Cortex of kidney (tissue), 1 donor: ENCODE measurements at places on chromosomes 1 and 21.

DNA sequence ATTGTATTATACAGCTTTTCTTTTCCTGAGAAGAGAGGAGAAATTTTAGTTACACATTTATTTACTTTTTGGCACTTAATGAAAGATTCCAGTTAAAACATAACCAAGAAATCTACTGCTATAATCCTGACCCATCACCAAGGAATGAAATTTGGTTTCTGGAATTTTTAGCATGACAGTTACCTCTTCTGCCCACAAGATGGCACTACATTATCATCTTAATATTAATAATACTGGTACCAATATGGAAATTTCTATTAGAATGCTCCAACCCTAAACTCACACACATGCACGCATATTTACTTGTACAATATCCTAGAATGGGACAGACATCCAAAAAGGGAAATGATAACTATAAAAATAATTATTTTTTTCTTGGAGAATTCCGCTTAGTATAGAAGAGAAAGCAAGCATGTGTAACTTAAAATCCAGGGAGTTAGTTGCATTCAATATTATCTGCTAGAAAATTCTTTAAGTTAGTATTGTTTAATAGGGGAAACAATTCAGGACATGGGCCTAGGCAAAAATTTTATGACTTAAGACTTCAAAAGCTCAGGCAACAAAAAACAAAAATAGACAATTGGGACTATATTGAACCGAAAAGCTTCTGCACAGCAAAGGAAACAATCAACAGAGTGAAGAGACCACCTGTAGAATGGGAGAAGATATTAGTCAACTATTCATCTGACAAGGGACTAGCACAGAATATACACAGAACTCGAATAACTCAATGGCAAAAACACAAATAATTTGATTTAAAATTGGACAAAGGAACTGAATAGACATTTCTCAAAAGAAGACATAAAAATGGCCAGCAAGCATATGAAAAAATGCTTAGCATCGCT is 37.4 kb downstream of the MAP3K21 start:
- no peak for DNase-seq

DNA sequence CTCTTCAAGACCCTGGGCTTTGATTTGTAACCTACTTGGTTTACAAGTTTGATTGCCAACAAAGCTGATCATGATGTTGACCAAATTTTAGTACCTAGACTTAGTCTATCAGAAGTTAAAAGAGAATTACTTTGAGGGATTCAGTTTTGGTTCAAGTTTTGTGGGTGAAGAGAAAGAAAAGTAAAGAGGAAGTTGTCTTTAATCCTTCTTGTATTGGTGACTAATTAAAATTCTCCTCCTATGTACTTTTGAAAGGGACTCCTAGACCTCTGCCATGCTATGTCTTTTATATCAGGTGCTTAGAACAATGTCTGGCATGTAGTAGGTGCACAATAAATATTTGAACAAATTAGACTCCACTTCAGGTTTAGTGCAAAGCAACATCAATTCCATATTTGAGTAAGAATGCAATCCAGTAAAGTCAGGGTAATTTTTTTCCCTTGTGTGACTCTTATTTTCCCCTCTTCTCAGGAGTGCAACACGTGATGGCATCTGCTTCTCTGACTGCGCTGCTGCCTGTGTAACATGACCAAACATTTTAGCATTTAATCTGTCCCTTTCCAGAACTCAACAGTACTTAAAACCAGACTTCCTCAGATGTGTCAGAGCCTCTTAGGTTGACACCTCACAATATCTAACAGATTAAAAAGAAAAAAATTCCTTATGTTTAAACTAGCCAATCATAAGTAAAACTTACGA is 41.1 kb upstream of the KCNQ4 start:
- DNase-seq: no peak

DNA sequence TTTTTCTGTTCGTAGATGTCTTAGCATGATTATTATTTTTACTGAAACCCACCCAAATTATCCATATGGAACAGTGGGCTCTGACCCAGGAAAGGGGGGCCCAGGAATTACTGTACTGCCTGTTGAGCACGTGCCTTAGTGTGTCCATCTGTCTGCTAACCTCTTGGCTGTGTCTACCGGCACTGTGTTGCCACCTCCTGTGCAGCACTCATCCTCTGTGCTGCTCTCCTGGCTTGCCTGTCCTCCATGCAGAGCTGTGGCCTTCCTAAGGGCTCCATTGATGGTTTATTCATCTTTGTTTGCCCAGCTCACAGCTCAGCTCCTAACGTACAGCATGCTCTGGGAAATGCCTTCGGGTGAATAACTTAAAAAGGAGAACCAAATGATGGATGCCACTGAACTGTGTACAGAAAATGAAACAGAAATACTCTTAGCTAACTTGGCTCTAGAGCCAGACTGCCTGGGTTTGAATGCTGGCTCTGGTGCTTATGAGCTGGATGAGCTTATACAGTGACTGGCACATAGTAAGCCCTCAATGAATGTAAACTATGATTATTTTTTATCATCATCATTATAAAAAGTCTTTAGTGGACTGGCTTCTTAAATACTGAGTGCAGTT is 11.4 kb upstream of the RPTN start:
- no peak for DNase-seq

DNA sequence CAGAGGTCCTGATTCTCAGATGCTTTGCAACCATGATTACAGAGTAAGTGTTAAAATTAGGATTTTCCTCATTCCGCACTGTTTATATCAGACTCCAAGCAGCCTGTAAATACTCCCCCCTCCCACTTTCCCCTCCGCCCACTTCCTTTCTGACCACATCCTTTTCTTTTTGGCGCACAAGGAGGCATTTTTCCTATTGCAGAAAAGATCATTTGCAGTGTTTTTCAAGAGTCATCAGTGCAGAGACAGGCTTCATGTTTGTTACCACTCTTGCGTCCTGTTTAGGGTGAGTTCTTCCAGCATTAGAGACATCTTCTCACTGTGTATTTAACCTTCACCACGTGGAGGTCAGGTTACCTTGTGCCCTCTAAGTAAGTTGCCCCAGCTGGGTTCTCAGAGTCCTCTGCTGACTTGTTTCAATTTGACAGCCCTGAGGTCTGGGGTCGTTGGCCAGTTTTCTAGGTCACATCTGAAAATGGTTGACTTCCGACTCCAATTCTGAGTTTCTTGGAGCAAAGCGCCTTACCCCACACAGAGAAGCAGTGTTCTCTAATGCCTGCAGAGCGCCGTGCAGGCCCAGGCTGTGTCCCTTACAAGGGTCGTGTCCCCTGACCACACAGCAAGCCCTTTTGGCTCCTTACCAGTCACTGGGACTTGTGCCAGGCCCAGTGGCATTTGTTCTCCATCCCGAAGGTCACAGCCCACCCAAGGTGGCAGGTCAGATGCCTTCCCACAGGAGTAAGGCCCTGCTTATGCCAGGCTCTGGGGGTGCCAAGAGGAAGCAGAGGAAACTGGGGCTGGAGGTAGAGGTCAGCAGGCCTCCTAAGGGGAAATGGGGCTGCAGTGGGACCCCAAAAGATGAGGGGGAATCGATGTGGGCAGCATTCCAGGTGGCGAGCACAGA is 85.6 kb downstream of the FAM78B start:
- no peak for DNase-seq

- no peak for DNase-seq
Observed at GRCh38 chr1:175132436-175132835, 60.1 kb downstream of the KIAA0040 start.

GRCh38 chr1:246595146-246595545 is 28.9 kb downstream of the CNST start:
- DNase-seq: no peak

DNA sequence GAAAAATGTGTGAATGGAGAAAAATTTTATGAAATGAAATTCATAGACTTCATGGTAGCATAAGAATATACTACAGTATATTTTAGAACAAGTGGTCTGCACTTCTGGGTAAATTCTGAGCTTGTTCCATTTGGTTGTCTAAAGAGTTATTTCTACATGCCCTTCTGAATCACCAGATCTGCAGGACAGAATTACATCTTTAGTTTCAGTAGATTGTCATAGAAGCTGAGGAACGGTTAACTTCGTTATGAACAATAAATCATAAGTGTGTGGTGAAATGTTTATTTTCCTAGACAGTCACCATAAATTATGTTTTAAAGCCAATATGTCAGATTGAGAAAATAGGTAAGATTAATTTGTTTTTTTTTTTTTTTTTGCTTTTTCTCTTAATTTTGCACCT is 30.9 kb downstream of the CHRM3 start:
- DNase-seq: no peak

DNA sequence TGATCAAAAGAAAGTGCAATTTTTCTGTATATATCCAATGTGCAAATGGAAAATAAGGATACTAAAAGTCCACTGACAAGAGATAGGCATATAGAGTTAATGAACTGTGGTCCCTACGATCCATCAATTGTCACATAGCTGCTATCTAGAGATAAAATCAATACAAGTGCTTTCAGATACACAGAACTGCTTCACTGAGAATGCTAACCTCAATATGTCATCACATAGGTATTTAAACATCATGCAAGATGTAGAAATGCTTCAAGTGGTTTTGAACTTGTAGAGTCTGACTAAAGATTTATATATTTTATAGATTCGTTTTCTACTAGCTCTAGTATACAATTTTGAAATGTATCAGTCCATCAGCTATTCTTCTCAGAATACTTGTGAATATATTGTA is 1604.7 kb downstream of the PLA2G4A start:
- DNase-seq: no peak

- no peak for DNase-seq
Observed at GRCh38 chr1:17128361-17128760, 9.1 kb upstream of the PADI2 start.

GRCh38 chr1:40034869-40035268 is 5.7 kb upstream of the CAP1 start:
- DNase-seq: no peak

DNA sequence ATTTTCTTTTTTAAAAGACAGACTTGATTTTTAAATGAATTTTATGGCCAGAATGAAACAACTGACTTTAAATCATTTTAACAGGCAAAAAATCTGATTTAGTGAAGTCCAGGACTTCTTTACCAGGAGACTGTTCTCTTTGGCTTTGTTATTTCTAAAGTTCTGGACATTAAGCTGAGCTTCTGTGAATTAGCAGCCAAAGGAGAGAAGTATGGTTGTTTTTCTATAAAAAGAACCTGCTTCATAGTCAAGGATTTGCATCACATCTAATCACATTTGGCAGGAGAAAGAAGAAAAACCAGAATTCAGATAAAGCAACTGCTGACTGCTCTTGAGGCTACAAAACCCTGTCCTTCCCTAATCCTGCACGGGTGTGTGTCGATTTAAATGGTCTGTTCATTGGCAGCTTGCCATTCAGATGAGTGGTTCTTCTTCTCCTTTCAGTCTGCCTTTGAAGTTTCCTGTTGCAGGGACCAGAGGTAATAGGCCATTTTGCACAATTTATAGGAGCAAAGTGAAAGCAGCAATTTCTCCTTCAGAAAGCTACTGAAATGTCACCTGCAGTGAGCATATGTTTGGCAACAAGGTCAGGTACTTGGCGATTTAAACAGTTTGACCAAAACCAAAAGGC is 215.4 kb downstream of the OLFM3 start:
- no peak for DNase-seq

DNA sequence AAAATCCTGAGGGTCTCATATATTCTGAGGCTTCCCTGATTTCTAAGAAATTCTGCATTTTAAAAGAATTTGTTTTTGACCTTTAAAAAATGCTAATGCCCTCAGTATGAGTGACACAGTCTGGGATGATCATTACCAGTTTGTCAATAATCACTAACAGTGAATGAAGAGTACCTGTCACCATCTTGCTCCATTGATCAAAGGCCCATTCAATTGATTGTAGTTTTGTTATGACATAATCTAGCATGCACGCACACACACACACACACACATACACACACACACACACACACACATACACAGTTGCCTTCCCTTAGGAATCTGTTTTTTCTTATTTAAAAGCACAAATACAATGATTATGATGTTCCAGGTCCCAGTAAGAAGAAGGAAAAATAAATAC is 250.4 kb downstream of the NFIA start:
- DNase-seq: no peak

DNA sequence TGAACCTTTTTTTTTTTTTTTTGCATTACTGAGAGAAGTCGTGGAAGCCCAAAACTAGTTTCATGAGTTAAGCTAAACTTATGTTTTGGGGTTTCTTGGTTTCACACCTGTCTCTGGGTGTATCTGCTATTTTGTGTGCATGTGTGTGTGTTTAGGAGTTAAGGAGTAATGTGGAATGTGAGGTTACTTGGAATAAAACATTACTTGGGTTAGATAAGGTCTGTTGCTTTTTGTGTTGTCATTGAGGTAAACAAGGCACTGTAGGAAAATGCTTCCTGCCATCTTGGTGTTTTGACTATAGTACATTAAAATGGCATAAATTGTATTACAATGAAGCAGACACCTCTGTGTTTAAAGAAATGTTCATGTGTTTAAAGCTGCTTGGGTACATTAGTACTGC is 2.9 kb downstream of the TENT5C start:
- no peak for DNase-seq

DNA sequence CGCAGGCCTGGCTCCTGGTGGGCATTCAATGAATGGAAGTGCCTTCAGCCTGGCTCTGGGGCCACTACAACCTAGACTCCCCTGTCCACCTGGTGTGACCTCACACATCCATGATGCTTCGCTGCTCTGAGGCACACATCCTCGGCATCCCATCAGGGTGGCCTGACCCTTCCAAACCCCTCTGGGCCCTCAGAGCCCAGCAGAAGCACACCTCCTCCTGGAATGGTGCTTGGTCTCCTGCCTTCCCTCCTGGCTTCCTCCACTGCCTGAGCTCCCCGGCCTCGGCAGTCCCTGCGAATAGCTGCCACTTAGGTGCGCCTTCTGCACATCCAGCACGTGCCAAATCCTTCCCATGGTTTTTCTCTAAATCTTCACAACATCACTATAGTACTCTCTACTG is 133.8 kb downstream of the GLIS1 start:
- DNase-seq: no peak

DNA sequence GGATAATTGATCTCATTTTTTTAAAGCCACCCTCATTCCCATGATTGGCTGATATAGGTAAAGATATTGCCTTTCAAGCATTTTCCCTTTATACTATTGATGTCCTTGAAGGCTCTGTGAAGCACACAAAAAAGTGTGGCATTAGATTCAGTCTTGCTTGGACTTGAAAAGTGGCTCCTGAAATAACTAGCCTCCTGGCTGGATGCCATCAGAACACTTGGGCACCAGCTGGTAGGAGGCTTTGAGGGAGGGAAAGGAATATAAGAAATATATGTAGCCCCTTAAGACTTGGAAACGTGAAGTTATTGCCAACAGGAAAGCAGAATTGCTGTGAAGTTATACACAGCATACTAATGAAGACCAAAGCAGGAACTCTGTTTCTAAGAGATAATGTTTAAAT is 14.1 kb downstream of the MTR start:
- DNase-seq: no peak

GRCh38 chr1:8860738-8861516 is 17.6 kb downstream of the ENO1 start:
- no peak for DNase-seq
